ENCODE measurements at places on chromosomes 6 and 20.

DNA sequence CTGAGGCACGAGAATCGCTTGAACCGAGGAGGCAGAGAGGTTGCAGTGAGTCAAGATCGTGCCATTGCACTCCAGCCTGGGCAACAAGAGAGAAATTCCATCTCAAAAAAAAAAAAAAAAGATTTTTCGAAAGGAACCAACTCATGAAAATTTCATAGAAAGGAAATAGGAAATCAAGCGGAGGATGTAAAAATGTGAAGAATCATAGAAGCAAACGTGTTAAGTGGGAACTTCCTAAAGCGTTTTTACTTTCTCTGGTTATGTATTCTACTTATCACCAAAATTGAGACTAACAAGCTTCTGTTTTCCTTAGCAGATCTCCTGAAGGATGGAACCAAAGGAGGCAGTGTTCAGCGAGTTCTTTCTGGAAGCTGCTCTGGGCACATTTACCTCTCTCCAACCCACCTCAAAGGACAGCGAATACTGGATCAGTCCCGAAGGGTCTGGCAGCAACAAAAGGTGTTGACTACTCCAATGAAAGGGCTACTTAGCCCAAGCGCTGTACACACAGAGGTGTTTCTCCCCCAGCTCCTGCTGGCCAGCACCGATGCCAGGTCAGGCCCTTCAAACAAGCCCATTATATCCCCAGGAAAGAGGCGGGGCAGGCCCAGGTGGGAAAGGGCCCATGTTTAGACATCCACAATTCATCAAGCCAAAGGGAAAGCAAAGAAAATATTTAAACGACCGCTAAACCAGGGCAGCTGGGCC is 327.5 kb upstream of the JARID2 start:
- DNase-seq = no peak

- no peak for DNase-seq
Measured at GRCh38 chr20:20664795-20665589, 47.5 kb downstream of the RALGAPA2 start.

GRCh38 chr6:145092554-145092953 is 642.8 kb downstream of the EPM2A start:
- DNase-seq = no peak

GRCh38 chr6:16136621-16137450 is 8.0 kb downstream of the MYLIP start:
- DNase-seq = no peak

- no peak for DNase-seq
Measured at GRCh38 chr20:60993433-60994044, 258.5 kb upstream of the CDH4 start.

DNA sequence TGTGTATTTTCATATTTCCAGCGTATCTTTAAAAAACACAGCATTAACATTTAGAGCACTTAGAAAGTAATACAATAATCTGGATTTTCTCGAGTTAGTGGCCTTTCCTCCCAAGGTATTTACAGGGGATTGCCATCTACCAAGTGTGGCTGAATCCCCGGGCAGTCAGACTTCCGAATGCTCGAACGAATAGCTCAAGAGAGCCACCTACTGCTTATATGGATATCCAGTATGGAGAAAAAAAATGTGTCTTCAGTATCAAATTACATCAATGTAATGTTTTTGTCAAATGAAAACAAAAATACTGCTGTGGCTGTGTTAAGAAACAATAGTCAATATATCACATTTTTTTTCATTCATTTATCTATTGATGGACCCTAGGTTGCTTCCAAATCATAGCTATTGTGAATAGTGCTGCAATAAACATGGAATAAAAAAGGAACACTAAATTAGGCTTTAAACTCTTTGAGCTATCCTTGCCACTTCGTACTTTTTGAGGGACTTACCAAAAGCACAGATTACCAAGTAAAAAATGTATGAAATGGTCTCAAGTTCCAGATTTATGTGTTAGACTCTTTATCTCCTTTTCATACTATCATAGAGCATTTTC is 654.5 kb upstream of the PTCHD4 start:
- peak; percentile 17 for DNase-seq

GRCh38 chr6:107116328-107116892 is 1.1 kb upstream of the BEND3 start:
- peak; percentile 58 for DNase-seq

DNA sequence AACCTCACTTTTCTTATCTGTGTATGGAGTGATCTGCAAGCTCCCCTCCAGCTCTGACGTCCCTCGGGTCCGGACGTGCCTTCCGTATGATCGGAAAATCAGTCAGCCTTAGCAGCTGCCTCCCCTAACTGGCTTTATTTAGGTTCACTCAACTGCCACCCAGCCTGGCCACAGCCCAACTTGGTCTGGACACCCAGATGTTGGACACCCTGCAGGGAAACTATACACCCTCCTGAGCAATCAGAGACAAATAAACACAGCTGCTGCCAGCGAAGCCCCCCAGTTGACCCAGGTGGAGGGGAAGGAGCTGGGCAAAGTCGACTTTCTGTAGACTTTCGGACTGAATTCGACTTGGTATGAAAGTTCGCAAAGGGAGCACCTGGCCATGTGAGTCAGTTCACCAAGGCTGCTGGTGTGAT is 28.9 kb downstream of the TBC1D7 start:
- no peak for DNase-seq

DNA sequence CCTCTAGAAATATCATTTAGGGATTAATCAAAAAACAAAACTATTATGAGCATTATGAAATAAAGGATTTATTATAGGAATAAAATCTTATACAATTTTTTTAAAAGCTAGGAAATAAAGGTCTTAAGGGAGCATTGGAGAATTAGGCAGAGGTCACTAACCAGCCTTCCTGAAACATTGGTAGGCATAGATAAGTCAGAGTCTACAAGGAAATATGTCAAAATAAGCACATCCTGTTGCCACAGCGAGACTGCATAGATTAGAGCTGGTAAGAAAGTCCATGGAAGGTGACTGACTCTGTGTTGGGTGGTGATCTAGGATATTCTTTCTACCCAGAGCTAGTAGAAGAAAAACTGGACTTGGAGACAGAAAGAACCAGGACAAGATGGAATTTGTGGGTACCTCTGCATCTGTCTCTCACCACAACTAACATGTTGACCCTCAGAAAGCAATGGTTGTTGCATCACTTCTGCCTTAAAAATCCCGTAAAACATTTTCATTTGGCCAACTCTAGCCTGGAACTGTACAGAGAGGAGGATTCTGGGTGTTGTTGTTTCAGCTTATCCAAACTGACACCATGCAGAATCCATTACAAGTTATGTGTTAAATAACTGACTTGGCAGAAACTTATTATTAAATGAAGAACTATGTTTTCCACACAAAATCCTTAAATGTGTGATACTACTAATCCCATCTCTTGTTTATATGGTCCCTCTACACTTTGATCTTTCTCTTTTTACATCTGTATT is 77.1 kb downstream of the FBXO5 start:
- DNase-seq = no peak

- DNase-seq = no peak
Measured at GRCh38 chr6:74093361-74093760, 397.4 kb downstream of the CD109 start.

GRCh38 chr20:21280522-21281016 is 22.6 kb upstream of the XRN2 start:
- DNase-seq = no peak

DNA sequence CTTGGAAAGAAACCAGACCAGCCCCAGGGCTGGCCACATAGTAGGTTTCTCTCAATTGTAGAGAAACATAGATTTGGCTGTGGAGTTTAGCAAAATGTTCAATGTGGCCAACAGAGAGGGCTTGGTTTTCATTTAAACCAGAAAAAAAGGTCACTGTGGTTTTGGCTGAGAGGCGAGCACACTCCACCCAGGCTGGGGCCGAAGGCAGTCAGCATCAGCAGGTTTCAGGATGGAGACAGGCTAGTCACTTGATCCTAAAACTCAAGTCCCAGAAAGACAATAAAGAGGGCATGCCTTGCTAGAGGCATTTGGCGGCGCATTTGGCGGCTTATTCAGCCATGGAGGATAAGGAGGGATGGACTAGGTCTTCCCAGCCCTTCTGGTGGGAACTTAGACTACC is 73.1 kb downstream of the PRND start:
- no peak for DNase-seq

DNA sequence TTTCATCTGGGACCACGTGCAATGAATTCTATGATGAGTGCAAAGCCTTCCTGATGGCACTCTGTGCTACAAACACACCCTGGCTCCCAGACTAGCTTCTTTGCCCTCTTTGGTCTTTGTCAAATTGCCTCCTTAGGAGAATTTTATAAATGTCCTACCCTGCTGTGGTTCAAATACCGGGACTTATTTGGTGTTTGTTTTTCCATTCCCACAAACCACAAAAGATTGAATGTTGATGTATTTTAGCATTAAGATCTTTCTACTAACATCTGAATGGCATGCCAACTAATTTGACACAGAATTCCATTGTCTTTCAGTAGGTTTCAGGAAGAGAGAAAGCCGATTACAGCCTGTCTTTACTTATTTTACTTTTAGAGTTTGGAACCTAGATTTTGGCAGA is 424.2 kb upstream of the SLC35B3 start:
- no peak for DNase-seq

DNA sequence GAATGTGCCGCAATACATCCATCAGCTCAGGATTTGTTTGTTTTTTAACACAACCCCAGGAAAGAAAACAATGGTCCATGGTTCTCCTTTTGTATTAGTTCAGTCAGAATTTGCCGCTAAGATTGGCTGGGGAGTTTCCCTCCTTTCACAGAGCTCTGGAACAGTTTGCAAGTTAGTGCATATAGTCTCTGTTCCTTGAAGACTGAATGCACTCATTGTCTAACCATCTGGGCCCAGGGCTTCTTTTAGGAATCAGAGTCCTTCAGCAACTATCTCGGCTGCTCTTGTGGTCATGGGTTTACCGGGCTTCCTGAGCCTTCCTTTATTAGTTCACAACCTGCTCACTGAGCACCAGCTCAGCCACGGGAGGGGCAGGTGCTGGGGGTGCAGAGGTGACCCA is 121.3 kb downstream of the SLC23A2 start:
- no peak for DNase-seq

DNA sequence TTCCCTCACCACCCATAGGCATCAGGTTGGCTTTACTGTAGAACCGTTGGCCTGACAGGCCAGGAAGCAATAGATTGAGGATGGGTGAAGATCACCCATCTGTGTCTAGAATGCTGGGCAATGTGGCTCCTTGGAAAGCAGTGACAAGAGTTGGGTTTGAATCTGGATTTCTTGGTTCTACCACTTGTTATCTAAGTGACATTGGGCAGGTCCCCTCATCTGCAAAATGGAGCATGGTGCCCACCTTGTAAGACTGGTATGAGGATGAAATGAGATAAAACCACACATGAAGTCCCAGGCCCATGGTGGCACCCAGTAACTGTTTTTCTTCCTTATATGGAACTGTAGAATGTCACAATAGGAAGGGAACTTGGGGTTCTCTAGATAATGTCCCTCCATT is 22.6 kb upstream of the SIRPB2 start:
- DNase-seq = no peak

- DNase-seq = peak; percentile 40
Measured at GRCh38 chr6:17584241-17584803, 15.8 kb upstream of the FAM8A1 start.

DNA sequence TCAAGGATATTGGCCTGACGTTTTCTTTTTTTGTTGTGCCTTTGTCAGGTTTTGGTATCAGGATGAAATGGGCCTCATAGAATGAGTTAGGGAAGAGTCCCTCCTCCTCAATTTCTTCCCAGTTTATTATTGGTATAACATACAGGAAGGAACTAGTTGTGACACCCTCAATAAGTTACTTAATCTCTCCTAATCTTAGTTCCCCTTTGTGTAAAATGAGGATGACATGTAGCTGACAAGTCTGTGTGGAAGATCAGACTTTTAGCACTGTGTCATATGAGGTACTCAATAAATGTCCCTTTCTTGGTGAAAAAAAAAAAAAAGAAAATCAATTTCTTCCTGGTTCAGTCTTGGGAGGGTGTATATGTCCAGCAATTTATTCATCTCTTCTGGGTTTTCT is 155.8 kb downstream of the PDE7B start:
- DNase-seq = no peak

DNA sequence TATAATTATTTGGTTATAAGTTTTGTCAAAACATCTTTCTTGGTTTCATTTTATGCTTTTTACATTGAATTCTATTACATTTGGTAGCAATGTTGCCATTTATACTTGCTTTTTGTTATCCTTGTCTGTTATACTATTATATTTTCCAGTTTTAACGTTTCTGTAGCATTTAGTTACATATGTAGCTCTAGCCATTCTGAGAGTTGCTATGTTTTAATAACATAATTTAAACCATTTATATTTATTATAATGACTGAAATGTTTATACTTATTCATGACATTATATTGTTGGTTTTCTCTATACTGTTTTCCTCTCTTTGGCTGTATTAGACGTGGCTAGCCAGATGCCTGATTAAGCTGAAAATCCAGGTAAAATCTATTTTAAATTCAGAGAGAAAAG is 252.0 kb upstream of the FLRT3 start:
- DNase-seq = no peak

DNA sequence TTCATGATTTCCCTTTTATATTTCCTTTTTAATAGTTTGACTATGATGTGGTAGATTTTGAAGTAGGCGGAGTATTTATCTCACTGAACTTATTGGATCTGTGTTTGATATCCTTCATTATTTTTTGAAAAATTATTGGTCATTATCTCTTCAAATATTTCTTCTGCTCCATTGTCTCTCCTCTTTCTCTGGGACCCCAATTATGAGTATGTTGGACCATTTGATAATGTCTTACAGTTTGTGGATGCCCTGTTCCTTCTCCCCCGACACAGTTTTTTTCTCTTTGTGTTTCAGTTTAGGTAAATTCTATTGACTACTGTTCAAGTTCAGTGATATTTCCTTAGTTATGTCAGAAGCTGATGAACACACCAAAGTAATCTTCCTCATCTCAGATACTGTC is 49.4 kb upstream of the COL10A1 start:
- no peak for DNase-seq

GRCh38 chr20:17849901-17850683 is 118.5 kb downstream of the SNX5 start:
- DNase-seq = no peak

DNA sequence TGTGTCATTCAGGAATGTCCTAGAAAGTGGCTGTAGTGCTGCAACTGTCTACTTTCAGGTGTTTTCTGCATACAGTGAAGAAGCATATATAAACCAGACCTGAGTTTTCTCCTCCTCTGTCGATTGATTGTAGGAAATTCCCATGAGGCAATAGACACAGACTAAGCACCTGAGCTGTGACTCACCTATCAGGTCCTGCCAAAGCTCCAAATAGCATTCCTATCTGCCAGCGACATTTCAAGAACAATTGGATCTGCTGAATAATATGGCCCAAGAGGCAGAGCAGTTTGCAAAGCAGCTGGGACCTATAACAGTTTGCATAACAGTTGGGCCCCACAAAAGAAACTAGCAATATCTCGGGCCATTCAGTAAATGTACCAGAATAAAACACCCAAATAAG is 360.4 kb downstream of the HAO1 start:
- no peak for DNase-seq

GRCh38 chr20:11626551-11626950 is 291.1 kb upstream of the BTBD3 start:
- DNase-seq = no peak

GRCh38 chr6:93059911-93060310 is 359.4 kb downstream of the EPHA7 start:
- DNase-seq = no peak

- no peak for DNase-seq
Measured at GRCh38 chr6:131813991-131814390, 6.2 kb downstream of the ENPP1 start.

GRCh38 chr20:23009636-23010035 is 25.5 kb upstream of the SSTR4 start:
- no peak for DNase-seq
